Glomerular endothelial cell (primary cell): ENCODE measurements at places on chromosomes 6 and 20.

- DNase-seq = no peak
These were observed 177.8 kb downstream of the CDKAL1 start for GRCh38 chr6:20712011-20712410.

DNA sequence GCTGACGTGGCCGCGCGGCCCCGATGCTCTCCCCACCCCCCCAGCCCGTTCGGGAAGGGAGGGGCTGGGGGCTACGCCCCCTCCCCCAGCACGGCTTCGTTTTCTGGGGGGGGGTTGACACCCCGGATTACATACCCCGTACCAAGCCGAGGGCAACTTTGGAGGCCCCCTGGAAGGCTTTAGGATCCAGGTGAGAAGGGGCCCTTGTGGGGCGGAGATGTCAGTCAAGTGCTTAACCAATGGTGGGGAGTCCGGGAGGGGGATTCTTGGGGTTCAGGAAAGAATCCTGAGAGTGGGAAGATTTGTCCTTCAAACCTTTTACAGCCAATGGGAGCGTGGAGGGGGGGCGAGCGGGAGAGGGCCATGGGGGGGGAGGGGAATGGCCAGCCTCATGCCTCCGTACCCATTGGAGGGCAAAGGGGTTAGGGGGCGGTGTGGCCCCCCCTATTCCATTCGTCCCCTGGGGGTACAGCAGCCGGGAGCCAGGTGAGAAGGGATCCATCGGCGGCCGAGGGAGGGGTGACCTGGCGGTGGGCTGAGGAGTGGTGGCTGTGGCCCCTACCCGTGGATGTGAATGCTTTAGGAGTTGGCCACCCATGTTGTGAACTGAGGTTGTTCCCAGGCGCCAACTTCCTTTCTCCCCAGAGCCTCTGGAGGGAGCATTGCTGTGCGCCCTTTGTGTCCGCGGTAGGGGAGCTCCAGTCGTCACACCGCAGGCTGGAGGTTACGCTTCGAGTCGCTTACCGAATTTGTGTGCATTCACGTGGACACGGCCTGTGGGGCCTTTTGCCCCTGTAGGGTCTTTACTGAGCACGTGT, 682 bp downstream of the BRD2 start:
- DNase-seq = no peak

- no peak for DNase-seq
These were observed 261.4 kb downstream of the ZNF217 start for GRCh38 chr20:53332022-53332837.

DNA sequence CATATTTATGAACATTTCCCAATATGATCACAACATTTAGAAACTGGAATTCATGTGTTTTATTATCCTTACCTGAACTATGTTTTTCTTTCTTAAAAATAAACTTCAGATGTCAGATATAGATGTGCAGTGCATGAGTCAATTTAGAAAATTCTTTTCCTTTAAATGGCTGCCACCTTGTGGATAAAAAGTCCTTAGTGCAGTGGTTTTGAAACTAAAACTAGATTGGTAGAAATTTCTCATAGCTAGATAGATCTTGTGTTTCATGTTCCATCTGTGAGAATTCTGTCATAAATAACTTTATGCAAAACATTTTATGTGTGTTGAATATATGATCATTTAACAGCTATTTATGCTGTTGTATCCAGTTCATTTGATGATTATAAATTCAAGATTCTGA, 134.9 kb downstream of the KLHL32 start:
- DNase-seq = no peak

DNA sequence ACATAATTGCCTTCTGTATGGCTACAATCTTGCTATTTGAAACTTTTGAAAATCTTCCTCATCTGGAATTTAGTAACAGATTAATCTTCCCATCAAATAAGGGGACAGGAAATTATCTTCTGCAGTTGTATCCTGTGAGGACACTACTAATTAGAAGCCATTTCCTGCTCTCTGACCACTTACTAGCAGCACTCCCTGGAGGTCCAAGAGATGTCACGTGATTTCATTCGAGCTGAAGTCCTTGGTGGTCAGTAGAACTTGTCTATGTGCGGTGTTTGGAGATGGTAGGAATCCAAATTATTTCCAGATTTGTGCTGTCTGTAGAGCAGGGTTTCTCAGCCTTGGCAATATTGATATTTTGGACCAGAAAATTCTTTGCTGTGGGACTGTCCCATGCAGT, 202.5 kb downstream of the TFAP2B start:
- DNase-seq = no peak

GRCh38 chr6:163705923-163706322, 291.4 kb downstream of the QKI start:
- DNase-seq = no peak

DNA sequence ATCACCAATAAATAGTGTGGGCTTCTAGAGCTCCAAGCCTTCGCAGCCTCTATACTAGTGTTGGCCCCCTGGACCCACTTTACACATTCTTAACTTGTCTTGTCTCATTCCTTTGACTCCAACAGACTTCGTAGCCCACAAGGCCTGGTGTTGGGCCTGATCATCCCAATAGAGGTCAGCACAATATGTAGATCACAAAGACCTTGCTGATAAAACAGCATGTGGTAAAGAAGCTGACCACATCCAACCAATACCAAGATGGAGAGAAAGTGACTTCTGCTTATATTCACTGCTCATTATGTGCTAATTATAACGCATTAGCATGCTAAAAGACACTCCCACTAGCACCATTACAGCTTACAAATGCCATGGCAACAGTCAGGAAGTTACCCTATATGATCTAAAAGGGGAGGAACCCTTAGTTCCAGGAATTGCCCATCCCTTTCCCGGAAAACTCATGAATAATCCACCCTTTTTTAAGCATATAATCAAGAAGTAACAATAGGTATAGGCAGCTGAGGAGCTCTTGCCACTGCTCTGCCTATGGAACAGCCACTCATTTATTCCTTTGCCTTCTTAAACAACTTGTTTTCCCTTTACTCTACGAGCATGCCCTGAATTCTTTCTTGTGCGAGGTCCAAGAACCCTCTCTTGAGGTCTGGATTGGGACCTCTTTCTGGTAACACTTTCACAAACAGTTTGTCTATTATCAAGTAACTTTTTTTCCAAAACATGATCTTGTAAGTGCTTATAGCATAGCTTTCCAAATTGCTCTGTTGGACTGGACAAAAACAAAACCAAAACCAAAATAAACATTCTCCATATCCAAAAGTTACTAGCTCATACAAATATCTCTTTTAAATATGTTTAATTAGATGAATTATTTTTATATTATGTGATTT, 54.6 kb upstream of the ECHDC1 start:
- DNase-seq = no peak
